ENCODE measurements at places on chromosomes 6 and 20. TPM values are rescaled to one million over a fixed set of nuclear protein-coding genes. Genes with fewer than 3 reads are reported as not detected.

The PRDM13 gene
- total RNA-seq = 2.6 TPM

The C6orf58 gene
- not detected for total RNA-seq

The LAMA5 gene
- total RNA-seq = 6.8 TPM

The NEDD9 gene
- total RNA-seq = 140 TPM

The CARMIL1 gene
- total RNA-seq = 45.5 TPM

The C6orf52 gene
- total RNA-seq = 0.63 TPM

The INSM1 gene
- total RNA-seq = 0.66 TPM

The MDFI gene
- 0.21 TPM for total RNA-seq

The SYCP2 gene
- total RNA-seq = 3.9 TPM

The RNF182 gene
- 26.6 TPM for total RNA-seq

Data from SK-MEL-5 (cell line).